Activated T-cell treated with anti-CD3 and anti-CD28 coated beads for 48 hours (primary cell): ENCODE measurements at places on chromosomes 2 and 18.

- DNase-seq = no peak
Measured at GRCh38 chr2:29789911-29790485, 131.4 kb downstream of the ALK start.

DNA sequence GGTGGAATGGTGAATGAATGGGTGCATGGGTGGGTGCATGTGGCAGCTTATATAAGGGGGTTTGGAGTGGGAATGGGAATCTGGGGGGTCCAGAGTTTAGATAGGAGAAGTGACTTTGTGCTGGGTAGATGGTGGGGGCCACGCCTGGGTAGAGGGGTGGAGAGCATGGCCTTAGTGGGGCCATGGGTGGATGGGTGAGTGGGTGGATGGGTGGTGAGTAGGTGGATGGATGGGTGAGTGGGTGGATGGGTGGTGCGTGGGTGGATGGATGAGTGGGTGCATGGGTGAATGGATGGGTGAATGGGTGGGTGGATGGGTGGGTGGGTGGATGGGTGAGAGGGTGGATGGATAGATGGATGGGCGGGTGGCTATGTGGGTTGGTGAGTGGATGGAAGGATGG lies 53.9 kb downstream of the MYO7B start:
- DNase-seq = no peak

DNA sequence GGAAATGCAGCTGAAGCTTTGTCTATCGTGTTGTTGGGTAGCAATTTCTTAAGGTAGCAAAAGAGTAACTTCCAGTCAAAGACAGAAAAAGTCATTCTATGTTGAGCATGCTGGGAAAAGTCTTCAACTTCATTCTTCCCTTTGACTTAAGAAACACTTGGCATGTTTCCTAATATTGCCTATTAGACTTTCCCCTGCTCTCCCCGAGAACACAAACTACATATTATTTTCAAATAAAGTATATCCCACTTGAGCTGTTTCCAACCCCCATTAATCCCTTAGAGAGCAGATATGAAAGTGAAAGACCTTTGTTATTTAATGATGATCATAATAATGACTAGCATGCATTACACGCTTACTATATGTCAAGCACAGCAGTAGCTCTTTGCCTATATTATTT lies 136.0 kb upstream of the SPOPL start:
- no peak for DNase-seq

- DNase-seq = no peak
Measured at GRCh38 chr2:70712916-70713315, 55.1 kb downstream of the ADD2 start.

GRCh38 chr2:241956521-241957110 lies 87.1 kb downstream of the RTP5 start:
- DNase-seq = no peak

DNA sequence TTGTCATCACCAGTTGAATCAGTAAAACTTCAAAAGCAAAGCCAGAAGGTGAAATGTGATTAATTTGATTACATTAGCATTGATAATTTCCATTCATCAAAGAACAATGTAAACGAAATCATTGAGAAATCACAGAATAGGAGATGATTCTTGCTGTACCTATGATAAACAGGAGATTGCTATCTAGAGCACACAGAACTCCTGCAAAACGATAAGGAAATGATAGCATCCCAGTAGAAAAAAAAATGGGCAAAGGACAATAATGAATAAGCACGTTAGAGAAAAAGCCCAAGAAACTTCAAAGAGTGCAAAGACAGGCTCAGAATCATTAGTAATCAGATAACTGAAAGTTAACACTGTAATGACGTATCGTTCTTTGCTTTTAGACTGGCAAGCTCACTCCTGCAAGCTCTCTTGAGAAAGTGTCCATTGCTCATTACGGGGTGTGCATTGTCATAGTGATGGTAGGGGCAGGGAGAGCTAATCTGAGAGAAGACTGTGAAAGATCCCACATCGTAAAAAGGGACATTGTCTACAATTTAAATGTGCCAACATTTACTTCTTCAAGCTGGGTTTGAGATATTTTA lies 143.6 kb downstream of the SPP2 start:
- no peak for DNase-seq

- no peak for DNase-seq
Measured at GRCh38 chr2:159497847-159498246, 118.5 kb downstream of the BAZ2B start.

- DNase-seq = peak; percentile 60
Measured at GRCh38 chr2:130873700-130874346, 37.1 kb downstream of the ARHGEF4 start.

DNA sequence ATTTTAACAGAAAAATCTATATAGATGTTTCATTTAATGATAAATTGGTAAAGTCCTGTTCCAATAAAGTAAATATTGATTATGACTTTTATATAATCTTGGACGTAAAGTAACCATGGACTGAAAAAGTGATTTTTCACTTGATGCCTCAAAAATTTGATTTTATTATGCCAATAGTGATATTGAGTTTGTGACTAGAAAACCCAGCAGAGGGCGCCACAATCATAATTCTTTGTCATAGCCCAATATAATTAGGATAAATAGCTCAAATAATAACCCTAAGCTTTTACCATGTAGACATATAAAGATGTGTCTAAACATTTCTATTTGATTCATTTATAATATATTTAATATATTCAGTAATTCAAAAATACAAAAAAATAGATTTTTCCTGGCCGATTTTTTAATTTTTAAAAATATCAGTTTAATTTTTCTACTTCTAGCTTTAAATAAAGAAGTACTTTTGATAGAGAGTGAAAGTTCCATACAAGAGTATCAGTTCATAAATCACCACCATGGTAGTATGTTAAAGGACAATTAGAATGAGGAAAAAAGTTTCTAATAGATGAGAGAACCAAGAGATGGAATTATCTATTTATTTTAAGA lies 30.7 kb downstream of the CAMKMT start:
- DNase-seq = no peak

DNA sequence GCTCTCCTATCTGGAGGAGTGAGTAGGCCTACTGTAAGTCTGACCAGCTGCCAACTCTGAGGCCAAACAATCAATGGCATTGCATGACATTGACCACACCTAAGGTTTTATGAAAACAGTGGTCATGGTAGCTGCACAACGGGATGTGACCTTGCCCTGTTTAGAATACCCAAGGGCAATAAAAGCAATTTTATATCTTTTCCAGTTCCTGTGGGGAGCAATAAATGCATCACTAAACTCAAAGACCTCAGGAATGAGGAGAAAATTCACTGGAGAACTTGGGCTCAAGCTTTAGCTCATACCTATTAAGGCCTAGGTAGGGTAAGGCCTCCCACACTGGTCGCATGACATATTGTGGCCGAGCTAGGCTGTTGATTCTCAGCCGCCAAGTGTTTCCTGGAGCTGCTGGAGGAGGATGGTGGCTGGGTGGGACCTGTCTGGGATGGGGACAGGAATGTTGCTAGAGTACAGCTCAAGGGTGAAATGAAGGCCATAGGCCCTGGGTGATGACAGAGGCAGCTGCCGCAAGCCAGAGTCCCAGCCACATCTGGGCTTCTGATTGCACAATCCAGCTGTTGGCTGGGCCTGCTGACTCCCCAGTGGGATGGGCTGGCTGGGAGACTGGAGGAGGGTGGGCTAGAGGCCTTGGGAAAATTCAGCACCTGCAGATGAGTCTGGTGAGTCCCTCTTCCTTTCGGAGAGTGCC lies 313.7 kb downstream of the CYP26B1 start:
- DNase-seq = no peak

DNA sequence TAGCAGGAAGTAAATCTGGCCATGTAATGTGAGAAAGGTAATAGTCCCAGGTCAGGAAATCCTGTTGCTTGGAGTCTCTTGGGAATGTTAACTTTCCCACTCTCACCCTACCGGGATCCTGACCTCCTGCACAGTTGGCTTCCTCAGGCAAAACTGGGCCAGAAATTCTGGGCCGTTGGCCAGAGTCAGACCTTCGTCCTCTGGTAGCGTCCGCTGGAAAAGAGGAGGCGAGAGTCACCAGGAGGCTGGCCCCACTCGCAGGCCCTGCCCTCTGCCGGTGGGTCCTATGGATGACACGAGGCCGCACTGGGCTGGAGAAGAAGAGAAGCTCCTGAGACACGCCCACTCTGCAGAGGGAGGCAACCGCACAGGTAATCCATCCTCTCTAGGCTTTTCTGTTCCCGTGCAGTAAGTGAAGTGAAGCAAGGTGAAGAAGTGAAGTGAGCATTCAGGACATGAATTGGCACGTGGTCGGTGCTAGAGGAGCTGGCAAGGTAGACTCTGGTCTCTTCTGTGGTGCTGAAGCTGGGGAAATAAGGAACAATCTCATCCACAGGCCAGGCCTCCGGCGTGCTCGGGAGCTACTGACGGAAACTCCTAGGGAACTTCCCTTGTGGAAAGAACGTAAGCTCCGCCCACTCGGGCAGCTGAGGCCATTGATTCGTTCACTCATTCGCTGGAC lies 182.7 kb upstream of the GLI2 start:
- peak; percentile 36 for DNase-seq
